Ureter (tissue), 1 donor: ENCODE measurements at places on chromosomes 16 and 17.

DNA sequence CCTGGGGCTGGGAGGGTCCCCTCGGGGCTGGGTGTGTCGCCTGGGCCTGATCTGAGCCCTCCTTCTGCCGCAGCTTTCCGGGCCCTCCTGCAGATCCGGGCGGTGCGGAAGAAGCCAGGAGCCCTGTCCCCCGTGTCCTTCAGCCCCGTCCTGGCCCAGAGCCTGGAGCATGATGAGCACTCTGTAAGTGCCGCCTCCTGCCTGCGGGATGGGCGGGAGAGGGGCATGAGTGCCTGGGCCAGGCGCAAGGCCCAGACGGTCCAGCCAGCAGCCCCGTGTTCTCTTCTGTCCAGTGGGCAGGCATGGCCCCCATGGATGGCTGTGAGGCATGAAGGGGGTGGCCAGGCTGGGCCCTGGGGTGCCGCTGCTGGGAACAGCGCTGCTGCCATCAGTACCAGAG, 16.0 kb upstream of the NUDT16L1 start:
- no peak for DNase-seq

- DNase-seq: no peak
Observed at GRCh38 chr17:5902181-5903140, 167.7 kb upstream of the WSCD1 start.

- no peak for DNase-seq
Observed at GRCh38 chr16:71648921-71649320, 22.9 kb downstream of the MARVELD3 start.

- DNase-seq: no peak
Observed at GRCh38 chr17:49063652-49064051, 66.5 kb downstream of the IGF2BP1 start.

DNA sequence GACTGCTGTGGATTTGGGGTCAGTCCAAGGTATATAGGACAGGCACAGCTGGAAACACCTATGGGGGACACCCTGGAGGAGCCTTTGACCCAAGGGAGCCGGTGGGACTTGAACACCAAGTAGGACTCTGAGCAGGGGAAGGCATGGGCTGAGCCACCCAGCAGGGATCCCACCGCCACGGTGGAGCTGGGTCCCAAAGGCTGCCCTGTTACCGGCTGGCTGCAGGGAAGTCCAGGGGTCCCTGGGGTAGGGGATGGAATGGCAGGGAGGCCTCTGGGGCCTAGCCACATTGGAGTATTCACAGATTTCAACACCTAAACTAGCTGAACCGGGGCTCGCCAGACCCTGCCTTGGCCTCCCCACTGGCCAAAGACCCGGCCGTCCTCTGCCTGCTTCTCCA, 39.7 kb upstream of the CREBBP start:
- no peak for DNase-seq

- no peak for DNase-seq
Observed at GRCh38 chr16:23535901-23536300, 21.2 kb downstream of the EARS2 start.

DNA sequence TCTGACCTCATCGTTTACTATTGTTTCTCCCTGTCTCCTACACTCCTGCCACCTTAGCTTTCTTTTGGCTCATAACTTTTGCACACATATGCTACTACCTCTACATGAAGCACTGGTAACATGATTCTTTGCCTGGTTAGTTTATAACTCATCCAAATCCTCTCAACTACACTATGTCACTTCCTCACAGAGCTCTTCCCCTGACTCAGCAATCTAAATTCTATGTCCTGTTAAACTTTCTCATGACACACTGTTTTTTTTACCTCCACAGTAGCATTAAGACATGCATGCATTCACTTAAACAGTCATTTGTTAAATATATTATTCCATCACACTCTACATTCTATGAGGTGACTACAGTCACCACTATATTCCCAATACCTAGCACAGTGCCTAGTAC, 19.7 kb downstream of the APPBP2 start:
- DNase-seq: no peak

GRCh38 chr17:22272363-22273146, 580.2 kb downstream of the KCNJ18 start:
- DNase-seq: no peak

DNA sequence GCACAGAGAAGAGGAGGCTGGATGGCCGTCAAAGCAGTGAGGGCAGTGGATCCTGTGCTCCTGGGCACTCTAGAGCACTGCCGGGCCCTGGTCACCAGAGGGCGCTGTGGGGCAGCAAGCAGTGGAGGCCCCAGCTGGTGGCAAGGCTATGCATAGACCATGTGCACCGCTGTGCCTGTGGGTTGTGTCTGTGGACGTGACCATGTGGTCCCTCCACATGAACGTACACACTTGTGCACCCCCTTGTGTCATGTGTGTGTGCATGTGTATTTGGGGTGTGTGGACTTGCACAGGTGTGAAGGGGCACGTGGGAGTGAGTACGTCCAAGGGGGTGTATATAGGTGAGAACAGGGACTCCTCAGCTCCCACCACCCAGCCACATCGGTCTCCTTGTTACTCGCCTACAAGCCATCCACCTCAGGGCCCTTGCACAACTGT, 4.4 kb upstream of the MAP2K3 start:
- peak; percentile 91 for DNase-seq

- no peak for DNase-seq
Observed at GRCh38 chr16:77760800-77761199, 27.6 kb upstream of the VAT1L start.

GRCh38 chr16:19363740-19364139, 53.9 kb upstream of the TMC5 start:
- DNase-seq: no peak

GRCh38 chr17:46773221-46773605, 45.3 kb downstream of the WNT3 start:
- no peak for DNase-seq

GRCh38 chr17:75848523-75849278, 4.5 kb upstream of the UNC13D start:
- DNase-seq: peak; percentile 82

GRCh38 chr17:10698096-10698818, 863 bp downstream of the ADPRM start:
- DNase-seq: no peak

- no peak for DNase-seq
Observed at GRCh38 chr16:35506898-35507194, 2047.4 kb downstream of the TP53TG3F start.

DNA sequence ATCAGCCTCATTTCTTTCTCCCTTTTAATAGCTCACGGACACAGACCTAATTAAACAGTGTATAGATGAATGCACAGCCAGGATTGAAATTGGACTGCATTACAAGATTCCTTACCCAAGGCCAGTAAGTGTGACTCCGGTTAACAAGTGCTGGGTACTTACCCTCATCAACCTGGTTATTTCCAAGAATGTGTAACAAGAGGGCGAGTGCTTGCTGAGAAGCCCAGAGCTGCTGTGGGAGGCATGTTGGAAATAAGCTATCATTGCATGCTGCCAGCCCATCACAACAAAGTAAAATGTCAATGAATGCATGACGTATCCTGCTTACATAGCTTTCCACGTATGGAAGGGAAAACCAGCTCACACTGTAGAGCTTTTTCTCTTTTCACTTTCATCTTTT, 19.5 kb downstream of the LYRM1 start:
- no peak for DNase-seq

DNA sequence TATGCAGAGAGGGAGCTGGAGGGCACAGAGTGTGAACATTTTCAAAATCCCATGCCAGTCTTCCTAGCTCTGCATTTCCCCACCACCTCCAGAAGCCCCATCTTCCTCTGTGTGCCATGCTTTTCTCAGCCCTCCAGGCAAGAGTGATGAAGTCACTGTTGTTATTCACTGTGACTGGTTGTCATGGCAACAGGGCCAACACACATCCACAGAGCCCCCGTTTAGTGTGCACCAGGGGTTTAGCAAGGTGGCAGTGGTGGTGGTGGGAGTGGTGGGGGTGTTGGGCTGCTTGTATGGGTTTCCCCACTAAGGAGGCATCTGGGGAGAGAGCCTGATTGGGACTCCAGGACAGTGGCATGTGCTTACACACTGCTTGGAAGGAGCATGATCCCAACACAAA, 309.9 kb upstream of the ASIC2 start:
- DNase-seq: no peak

DNA sequence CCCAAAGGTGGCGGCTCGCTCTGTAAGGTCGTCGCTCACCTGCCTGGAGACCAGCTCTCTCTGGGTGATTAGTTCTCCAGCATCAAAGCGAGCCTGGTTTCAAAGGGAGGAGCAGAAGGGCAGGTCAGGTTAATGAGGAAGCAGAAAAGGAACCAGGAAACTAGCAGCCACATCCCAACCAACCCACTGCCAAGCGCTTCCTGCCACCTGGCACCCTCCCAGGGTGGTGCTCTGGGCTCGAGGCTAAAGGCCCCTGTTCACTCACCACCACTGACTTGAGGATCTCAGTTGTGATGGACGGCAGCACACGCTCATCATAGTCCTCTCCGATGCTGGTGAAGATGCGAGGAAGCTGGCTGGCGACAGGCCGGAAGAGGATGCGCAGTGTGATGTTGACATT, 5.6 kb downstream of the PHB1 start:
- DNase-seq: no peak

DNA sequence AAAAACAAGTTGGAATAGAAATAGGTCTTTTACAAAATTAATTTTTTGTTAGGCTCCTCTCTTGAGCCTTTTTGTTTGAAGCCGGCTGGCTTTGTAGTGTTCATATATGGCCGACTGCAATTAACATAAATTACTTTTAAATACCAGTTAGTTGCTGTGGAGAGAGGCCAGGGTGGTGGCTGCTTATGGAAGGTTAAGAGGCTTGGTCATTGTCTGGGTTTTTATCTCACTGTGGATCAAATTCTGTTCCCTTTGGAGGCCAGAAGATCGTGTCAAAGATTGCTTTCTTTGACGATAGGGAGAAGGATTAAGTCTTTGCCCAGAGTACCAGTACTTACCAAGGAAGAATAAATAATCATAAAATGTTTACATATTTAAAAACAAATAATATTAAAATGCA, 39.9 kb downstream of the MSI2 start:
- DNase-seq: no peak

DNA sequence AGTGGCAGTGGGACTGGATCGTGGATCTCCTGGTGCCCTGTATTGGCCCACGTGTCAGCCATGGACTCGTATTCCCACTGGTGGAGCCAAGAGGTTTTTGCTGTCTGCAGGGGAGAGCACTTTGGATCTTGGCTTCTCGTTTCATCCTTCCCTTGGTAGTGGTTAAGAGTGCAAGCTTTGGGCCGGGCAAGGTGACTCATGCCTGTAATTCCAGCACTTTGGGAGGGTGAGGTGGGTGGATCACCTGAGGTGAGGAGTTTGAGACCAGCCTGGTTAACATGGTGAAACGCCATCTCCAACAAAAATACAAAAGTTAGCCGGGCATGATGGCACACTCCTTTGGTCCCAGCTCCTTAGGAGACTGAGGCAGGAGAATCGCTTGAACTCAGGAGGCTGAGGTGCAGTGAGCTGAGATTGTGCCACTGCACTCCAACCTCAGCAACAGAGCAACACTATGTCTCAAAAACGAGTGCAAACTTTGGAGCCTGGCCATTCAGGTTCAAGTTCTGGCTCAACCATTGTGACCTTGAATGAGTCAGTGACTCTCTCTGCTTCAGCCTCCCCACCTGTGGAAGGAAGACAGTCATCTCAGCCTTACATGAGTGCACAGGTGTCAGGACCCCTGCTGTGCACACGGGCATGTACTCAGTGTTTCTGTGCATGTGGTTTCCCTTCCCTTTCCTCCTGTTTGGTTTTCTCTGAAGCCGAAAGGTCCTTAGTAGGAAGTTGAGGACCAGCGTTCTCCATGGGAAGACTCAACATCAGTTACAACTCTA, 57.4 kb downstream of the PLCG2 start:
- no peak for DNase-seq

DNA sequence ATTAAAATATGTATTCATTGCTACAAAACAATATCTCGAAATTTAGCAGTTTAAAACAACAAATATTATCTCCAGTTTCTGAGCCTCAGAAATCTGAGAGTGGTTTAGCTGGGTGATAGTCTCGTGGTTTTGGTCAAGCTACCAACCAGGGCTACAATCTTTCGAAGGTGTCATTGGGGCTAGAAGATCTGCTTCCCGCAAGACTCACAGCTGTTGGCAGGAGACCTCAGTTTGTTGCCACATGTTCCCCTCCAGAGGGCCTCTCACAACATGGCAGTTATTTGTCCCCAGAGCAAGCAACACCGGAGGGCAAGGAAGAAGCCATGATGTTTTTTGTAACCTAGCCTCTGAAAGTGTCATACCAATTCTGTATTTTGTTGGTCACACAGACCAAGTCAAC, 12.0 kb upstream of the BCAS3 start:
- DNase-seq: no peak

DNA sequence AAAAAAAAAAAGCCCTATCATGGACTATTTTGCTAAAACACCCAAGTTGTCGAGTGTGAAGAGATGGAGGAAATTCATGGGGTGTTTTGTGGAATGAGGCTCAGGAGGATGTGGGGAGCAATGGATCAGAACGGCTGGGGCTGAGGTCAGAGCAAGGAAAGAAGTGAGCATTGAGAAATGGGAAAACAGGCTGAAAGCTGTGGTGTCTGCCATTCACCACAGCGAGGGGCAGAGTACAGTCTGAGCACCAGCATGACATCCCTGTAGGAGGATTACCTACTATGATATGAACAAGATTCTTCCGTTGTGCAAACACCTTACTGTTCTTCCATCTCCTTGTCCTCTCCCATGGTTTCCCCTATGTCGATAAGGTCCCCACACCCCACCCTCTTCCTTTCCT, 193.1 kb downstream of the TMEM114 start:
- DNase-seq: no peak

GRCh38 chr17:16379654-16380053, 1.2 kb upstream of the UBB start:
- DNase-seq: no peak

- DNase-seq: no peak
Observed at GRCh38 chr16:81520560-81521135, 76.0 kb downstream of the CMIP start.

GRCh38 chr16:8481810-8482209, 108.5 kb downstream of the TMEM114 start:
- DNase-seq: no peak

DNA sequence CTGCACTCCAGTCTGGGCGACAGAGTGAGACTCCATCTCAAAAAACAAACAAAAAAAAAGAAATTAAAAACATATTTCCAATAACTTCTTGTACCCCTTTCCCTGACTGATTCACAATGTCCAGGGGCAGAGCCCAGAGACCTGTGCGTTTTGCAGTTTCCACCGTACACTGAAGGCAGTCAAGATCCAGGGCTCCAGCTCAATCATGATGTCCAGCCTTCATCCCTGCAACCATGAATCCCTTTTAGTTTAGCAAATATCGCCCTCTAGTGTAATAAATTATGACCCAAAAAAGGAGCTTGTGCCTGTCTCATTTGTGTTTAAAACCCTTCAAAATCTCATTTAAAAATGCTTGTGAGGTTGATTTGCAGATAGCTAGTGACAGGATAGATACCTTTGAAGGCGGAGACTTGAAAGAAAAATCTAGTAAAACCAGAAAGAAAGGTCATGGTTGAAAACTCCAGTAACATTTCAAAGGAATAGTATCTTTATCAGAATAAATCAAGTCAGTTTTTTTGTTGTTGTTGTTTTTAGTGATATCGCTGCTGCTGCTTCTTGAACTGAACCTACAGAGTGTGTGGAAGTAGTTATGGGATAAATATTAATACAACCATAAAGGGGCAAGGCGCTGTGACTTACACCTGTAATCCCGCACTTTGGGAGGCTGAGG, 3.7 kb upstream of the ERN1 start:
- DNase-seq: no peak
